ENCODE measurements at places on chromosomes 6 and 20. TPM values are rescaled to one million over a fixed set of nuclear protein-coding genes. Genes with fewer than 3 reads are reported as not detected.

The BCKDHB gene
- 16.2 TPM for polyA plus RNA-seq

GRCh38 chr6:32666420-32667300, at the start of gene HLA-DQB1:
Gene HLA-DQB1, minus strand, starts transcription at chr6:32666657. Its CDS starts 50 bp downstream, at chr6:32666607.
- H3K4me3 ChIP-seq = no peak within 1 kb of the TSS
- H3K36me3 ChIP-seq = no peaks in the 10 kb centered on the region
- peaks cover 7% of the 10 kb centered on the region for H3K27me3 ChIP-seq
- no peak for DNase-seq

The MAP3K4 gene
- 12.7 TPM for polyA plus RNA-seq

GRCh38 chr6:111175109-111175508, 87.8 kb downstream of the SLC16A10 start:
- no peaks in the 10 kb centered on the region for H3K36me3 ChIP-seq
- H3K4me3 ChIP-seq = no peak overlapping the region
- peaks cover 3% of the 10 kb centered on the region for H3K27me3 ChIP-seq
- peak; percentile 4 for DNase-seq
- no peaks in the 10 kb centered on the region for H3K4me1 ChIP-seq

- H3K36me3 ChIP-seq = no peaks in the 10 kb centered on the region
- DNase-seq = no peak
- H3K27me3 ChIP-seq = no peaks in the 10 kb centered on the region
- H3K4me3 ChIP-seq = no peak overlapping the region
- no peaks in the 10 kb centered on the region for H3K4me1 ChIP-seq
Observed at GRCh38 chr6:68710916-68711315, 75.8 kb downstream of the ADGRB3 start.

DNA sequence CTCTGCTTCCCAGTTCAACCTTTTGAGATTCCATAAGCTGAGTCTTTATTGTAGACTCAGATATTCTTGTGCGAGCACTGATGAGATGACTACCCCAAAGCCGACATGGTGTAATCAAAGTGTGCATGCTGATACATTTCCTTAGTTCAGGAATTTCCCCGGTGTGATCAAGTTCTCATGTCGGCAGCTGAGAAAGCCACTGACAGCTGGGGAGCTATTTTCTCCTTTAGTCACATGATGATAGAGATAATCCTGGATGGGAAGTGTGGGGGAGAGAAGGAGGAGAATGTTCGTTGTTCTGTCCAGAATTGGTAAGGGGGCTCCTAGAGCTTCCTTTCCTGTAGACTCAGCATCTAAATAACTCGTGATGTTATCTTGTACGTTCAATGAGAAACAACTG, 7.7 kb upstream of the CAP2 start:
- H3K27me3 ChIP-seq = no peaks in the 10 kb centered on the region
- no peaks in the 10 kb centered on the region for H3K4me1 ChIP-seq
- H3K36me3 ChIP-seq = no peaks in the 10 kb centered on the region
- no peak overlapping the region for H3K27ac ChIP-seq
- DNase-seq = peak; percentile 67

GRCh38 chr6:11292594-11293236, 60.2 kb upstream of the NEDD9 start:
- no peaks in the 10 kb centered on the region for H3K36me3 ChIP-seq
- H3K4me1 ChIP-seq = no peaks in the 10 kb centered on the region
- H3K4me3 ChIP-seq = no peak overlapping the region
- peak; percentile 48 for DNase-seq

GRCh38 chr20:38205001-38205400, 39.9 kb upstream of the TGM2 start:
- DNase-seq = peak; percentile 68
- no peaks in the 10 kb centered on the region for H3K27me3 ChIP-seq
- no peaks in the 10 kb centered on the region for H3K36me3 ChIP-seq
- no peak overlapping the region for H3K4me3 ChIP-seq

GRCh38 chr6:42236030-42236429, 18.4 kb upstream of the MRPS10 start:
- no peak overlapping the region for H3K27ac ChIP-seq
- H3K27me3 ChIP-seq = no peaks in the 10 kb centered on the region
- H3K4me1 ChIP-seq = peaks cover 9% of the 10 kb centered on the region
- H3K36me3 ChIP-seq = peaks cover 1% of the 10 kb centered on the region
- H3K4me3 ChIP-seq = no peak overlapping the region
- DNase-seq = no peak

The ELMO2 gene
- 36.9 TPM for polyA plus RNA-seq

DNA sequence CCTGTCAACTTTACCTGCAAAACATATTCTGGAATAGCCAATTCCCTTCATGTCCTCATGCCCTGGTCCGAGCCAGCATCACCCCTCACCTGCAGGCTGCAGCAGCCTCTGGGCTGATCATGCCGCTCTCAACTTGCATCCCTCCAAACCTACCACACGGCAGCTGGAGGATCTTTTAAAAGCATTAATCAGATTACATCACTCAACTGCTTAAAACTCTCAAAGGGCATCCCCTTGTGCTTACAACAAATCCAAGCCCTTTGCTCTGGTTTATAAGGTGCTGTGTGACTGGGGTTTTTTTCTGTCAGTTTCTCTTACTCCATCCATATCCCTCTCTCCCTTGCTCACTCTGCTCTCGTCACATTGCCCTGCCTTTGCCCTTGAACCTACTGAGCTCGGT, 24.0 kb downstream of the CD40 start:
- no peaks in the 10 kb centered on the region for H3K4me1 ChIP-seq
- no peak overlapping the region for H3K4me3 ChIP-seq
- no peak for DNase-seq
- H3K27me3 ChIP-seq = peaks cover 22% of the 10 kb centered on the region

The RSPO3 gene
- polyA plus RNA-seq = 0.85 TPM

GRCh38 chr6:5121956-5122355, 36.8 kb downstream of the PPP1R3G start:
- no peak overlapping the region for H3K27ac ChIP-seq
- H3K4me1 ChIP-seq = peaks cover 6% of the 10 kb centered on the region
- no peaks in the 10 kb centered on the region for H3K27me3 ChIP-seq
- no peak overlapping the region for H3K4me3 ChIP-seq
- no peaks in the 10 kb centered on the region for H3K36me3 ChIP-seq

DNA sequence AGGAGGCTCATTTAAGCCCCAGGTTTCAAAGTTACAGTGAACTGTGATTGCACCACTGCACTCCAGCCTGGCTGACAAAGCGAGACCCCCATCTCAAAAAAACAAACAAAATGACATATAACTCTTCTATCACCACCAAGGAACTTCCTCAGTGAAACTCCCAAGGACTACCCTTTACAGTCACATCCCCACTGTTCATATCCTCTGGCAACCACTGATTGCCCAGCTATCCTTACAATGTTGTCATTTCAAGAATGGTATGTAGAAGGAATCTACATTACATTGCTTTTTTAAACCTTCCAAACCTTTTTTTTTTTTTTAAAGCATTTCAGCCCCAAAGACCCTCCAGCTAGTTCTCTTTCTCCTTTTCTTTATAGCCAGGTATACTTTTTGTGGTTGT, 123.1 kb upstream of the CARMIL1 start:
- no peaks in the 10 kb centered on the region for H3K27me3 ChIP-seq
- no peaks in the 10 kb centered on the region for H3K4me1 ChIP-seq
- no peaks in the 10 kb centered on the region for H3K36me3 ChIP-seq
- H3K27ac ChIP-seq = no peak overlapping the region

The PDE7B gene
- 7.9 TPM for polyA plus RNA-seq

- H3K36me3 ChIP-seq = no peaks in the 10 kb centered on the region
- no peak overlapping the region for H3K4me3 ChIP-seq
- H3K4me1 ChIP-seq = no peaks in the 10 kb centered on the region
- no peaks in the 10 kb centered on the region for H3K27me3 ChIP-seq
- H3K27ac ChIP-seq = no peak overlapping the region
Observed at GRCh38 chr6:39657355-39658135, 67.7 kb downstream of the KIF6 start.

GRCh38 chr6:17417817-17418216, 24.4 kb downstream of the CAP2 start:
- H3K36me3 ChIP-seq = no peaks in the 10 kb centered on the region
- H3K27ac ChIP-seq = peak overlapping the region; percentile 83
- no peaks in the 10 kb centered on the region for H3K27me3 ChIP-seq
- peak; percentile 48 for DNase-seq
- H3K4me3 ChIP-seq = peak overlapping the region; percentile 7

DNA sequence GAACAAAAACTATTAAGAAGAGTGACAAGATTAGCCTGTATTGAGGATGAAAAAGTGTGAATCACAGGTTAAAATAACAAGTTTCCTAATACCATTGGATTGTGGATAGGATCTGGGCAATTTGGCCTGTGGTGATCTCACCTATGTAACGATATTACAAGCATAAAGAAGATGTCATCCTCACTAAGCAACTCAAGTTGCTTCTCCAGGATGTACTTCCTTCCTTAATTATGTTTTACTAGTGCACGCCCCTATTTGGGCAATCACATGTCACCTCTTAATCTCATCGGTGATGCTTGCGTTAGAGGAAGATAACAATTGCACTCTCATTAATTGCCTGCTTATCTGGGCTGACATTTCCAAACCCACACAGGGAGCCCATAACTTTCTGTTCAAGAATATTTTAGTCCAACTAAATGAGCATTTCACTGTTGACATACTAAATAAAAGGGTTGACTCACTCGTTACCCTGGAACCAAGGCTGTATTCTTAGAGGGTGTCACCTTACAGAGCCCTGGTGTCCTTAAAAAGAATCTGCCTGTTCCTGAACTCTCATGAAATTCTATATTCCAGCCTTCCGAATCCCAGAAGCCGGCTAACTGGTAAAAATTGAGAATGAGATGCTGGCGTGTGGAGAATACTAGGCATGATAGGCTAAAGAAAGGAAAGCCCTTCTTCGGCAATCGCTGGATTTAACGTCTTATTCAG, 88.2 kb upstream of the ATXN1 start:
- no peaks in the 10 kb centered on the region for H3K36me3 ChIP-seq
- no peak overlapping the region for H3K4me3 ChIP-seq
- H3K27ac ChIP-seq = no peak overlapping the region
- no peaks in the 10 kb centered on the region for H3K4me1 ChIP-seq

The DDO gene
- polyA plus RNA-seq = 1.3 TPM

GRCh38 chr6:102553214-102553613, 1159.7 kb downstream of the GRIK2 start:
- no peak for DNase-seq
- no peaks in the 10 kb centered on the region for H3K36me3 ChIP-seq
- no peak overlapping the region for H3K27ac ChIP-seq
- H3K4me3 ChIP-seq = no peak overlapping the region
- no peaks in the 10 kb centered on the region for H3K27me3 ChIP-seq

DNA sequence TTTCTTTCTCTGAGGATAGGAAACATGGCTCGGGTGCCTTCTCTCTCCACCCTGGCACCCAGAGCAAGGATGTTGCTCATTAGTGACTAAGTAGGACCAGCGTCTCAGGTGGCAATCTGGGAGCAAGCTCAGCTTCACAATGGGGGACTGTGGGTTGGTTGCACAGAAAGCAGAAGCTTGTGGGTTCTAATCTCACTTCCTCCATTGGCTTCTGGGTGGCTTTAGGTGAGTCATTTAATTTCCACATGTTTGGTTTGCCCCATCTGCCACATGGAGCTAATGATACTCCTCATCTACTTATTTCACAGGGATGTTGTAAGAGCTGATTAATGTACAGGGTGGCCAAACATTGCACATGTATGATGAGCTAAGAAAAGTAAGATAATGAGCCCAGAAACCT, 54.8 kb upstream of the AKIRIN2 start:
- H3K4me3 ChIP-seq = no peak overlapping the region
- no peak overlapping the region for H3K27ac ChIP-seq
- DNase-seq = peak; percentile 95

- H3K27ac ChIP-seq = no peak overlapping the region
- H3K36me3 ChIP-seq = peaks cover 1% of the 10 kb centered on the region
- H3K4me1 ChIP-seq = peaks cover 5% of the 10 kb centered on the region
- H3K4me3 ChIP-seq = no peak overlapping the region
- DNase-seq = no peak
Observed at GRCh38 chr20:64077094-64077493, 2.2 kb downstream of the RGS19 start.

DNA sequence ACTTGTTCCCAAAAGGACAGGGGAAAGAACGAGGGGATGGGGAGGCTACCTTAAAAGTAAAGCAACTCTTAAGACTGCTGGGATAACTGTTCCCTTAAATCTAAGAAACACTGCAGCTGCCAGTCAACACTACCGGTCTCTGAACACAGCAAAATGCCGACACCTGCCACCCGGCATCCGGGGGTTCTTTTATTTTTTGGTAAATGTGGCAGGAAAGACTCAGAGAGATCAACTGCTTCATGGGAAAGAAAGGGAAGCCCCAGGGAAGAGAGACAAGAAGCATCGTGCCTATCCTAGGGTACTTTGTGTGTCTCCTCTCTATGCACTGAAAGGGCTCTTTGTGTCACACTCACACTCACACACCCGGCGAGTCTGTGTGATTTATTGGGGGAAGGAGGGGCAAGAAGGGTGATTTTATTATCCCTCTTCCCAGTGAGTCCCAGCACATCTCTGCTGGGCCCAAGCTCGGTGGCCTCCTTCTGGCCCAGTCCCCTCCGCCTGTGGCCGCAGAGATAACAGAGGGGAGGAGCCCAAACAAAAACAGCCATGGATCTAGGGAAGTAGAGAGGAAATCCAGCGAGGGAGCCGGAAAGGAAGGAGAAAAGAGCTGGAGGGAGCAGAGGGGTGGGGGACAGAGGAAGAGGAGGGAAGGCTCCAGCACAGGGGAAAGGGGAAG, 1.4 kb downstream of the FYN start:
- H3K4me3 ChIP-seq = peak overlapping the region; percentile 77
- H3K36me3 ChIP-seq = no peaks in the 10 kb centered on the region
- no peaks in the 10 kb centered on the region for H3K27me3 ChIP-seq

DNA sequence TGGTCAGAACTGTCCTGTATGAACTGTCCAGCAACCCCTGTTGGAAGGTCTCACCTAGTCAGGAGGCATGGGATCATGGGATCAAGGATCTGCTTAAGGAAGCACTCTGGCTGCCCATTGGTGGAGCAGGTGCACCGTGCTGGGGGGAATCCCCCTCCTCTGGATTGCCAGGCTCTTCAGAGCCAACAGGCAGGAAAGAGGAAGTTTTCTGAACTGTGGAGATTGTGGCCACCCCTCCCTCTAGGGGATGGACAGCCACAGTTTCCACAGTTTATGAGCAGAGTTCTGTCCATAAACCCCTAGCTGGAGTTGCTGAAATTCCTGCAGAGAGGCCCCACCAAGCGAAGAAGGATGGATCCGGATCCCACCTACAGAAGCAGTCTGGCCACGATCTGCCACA, 13.0 kb upstream of the HLA-DQB1 start:
- DNase-seq = no peak
- no peaks in the 10 kb centered on the region for H3K27me3 ChIP-seq
- no peaks in the 10 kb centered on the region for H3K4me1 ChIP-seq
- no peak overlapping the region for H3K4me3 ChIP-seq
- no peak overlapping the region for H3K27ac ChIP-seq

- DNase-seq = peak; percentile 46
- H3K36me3 ChIP-seq = no peaks in the 10 kb centered on the region
- H3K4me3 ChIP-seq = no peak overlapping the region
- H3K4me1 ChIP-seq = no peaks in the 10 kb centered on the region
- H3K27me3 ChIP-seq = no peaks in the 10 kb centered on the region
Observed at GRCh38 chr6:50791900-50792508, 26.7 kb upstream of the TFAP2B start.

The EPPIN gene
- not detected for polyA plus RNA-seq

DNA sequence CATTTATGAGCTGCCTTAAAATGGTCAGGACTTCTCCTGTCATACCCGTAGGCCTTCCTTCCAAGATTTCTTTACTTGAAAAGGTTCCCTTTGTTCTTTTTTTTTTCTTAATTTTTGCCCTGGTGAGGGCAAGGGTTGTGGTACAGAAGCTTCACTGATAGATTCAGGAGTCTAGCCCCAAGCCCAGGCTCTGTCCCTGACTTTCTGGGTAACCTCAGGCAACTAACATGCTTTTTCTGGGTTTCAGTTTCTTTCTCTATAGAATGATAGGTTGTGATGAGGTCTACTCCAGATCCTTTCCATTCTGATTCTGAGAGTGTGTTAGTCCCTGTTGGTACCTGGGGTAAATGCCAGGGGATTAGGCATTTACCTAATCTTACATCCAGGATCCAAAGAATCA, 21.2 kb downstream of the SNPH start:
- no peaks in the 10 kb centered on the region for H3K4me1 ChIP-seq
- no peaks in the 10 kb centered on the region for H3K27me3 ChIP-seq
- DNase-seq = no peak
- no peak overlapping the region for H3K4me3 ChIP-seq
